ENCODE measurements at places on chromosomes 3 and 15.

DNA sequence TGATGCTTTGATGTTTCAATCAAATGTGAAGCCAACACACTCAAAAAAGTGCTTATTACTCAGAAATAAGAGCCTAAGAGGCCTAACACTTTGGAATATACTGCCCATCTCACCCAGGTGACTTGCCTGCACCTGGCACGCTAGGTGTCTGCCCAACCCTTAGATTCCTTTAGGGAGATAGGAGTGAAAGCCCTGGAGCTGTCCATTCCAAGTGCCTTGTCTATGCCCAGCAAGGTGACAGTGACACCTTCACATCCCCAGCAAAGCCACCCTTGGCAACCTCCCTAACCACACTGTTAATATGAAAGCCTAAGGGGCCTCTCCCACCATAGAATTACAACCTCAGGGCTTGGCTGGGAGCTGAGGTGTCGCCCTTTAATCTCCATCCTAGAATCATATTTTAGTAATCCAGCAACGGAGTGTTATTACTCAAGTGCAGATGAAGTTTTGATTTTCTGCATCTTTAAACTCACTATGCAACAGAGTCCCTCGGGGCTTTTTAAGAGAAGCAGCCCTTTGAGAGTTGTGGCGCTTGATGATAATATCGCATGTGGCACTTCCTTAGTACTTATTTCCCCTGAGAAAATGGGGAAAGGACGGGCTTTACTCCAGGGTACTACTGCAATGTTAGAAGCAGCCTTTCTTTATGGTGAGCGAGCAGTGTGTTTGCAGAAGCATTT is 24.8 kb downstream of the ATP10A start:
- no peak for DNase-seq

DNA sequence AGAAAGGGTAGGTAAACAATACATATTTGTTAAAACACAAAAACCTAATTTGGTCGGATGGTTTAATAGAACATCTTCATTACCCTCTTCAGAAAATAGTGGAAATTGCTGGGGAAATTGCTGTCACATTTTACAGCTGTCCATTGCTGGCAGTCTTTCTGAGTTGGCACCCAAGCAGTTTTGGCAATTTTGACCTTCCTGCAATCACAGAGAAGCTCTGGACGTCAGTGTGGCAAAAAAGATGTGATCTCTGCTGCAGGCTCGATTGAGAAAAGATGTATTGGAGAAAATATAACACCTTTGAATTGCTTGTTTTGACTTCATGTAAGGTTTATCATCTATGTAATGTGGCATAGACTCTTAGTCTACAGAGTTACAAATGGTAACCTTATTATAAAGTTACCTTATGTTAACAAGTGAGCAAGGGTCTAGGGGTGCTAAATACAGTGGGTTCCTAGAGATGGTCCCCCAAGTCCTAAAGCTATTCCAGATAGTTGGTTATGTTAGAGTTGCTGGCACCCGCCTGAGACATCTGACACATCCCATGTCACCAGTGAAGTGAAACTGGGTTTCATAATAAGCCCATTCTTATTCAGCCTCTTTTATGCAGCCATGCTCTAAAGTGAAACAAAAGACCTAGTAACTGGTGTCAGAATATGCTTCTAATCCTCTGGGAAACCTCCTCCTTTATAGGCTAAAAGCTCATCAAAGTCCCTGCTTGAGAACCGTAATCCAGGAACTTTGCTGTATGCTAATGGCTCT is 14.0 kb downstream of the UBE2E1 start:
- DNase-seq, result no peak

DNA sequence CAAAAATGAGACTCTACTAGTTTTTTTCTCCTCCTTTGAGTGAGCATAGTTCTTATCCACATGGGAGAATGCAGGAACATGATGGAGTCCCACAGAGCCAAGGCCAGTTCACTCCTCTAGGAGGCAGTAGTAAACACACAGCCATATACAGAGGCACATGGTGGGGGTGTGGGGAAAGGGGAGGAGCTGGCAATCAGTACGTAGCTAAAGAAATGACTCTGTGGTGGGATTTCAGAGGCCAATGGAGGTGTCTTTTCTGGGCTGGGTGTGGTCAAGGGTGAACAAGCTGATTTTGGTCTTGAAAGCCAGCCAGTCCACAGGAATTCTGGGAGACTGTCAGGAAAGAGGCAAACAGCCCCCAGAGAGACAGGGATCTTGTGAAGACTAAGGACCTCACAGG is 6.6 kb upstream of the RAB11A start:
- DNase-seq, result peak; percentile 36

GRCh38 chr3:158790901-158791589 is 10.8 kb upstream of the MFSD1 start:
- DNase-seq, result no peak

DNA sequence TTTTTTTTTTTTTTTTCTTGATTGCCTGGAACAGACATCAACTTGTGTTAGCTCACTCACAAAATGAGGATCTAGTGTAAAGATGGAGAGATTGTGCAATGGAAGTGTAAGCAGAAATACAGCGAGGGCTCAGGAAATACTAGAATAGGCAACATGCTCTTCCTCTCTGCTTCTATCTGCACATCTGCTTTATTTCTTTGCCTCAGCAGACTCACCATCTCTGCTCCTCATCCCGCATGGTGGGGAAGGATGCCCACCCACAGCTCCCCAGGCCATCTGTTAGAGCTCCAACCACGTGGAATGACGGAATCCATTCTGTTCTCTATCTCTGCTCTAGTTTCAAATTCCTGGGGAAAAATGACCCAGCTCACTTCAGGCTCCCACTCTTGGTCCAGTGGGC is 128.0 kb upstream of the ADAMTS9 start:
- no peak for DNase-seq

GRCh38 chr15:98976500-98976899 is 31.1 kb downstream of the PGPEP1L start:
- no peak for DNase-seq

DNA sequence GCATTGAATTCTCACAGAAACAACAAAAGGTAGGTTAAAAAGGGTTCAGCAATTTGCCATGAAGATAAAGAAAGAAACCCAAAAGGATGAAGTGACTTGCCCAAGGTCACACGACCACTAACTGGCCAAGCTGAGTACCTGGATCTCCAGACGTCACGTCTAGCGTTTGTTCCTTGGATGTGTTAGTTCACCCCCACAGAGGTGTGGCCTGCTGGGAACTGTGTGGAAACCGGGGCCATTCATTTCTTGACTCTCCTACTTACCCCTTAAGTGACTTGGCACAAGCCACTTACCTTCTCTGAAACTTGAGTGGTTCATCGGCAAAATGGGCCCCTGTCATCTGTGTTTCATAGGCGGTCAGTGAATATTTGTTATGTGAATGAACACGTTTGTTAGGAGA is 244.3 kb upstream of the SLCO3A1 start:
- DNase-seq, result no peak

- DNase-seq, result no peak
Measured at GRCh38 chr15:81901319-81901718, 144.5 kb downstream of the MEX3B start.

GRCh38 chr3:119796785-119797184 is 14.9 kb downstream of the NR1I2 start:
- no peak for DNase-seq

DNA sequence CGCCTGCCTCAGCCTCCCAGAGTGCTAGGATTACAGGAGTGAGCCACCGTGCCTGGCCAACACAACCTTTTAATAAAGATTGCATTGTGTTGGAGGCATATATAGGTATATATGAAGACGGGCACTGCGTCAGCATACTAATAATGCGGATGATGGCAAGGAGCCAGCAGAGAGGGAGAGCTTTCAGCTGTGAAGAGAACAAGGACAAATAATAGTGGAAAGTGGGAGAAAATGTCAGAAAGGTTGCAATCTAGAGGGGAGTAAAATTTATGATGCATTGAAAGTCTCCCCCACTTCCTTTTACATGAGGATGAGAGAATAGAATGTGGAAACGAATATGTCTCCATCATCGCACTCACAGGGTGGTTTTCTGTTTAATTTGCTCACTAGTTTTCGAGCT is 170.5 kb upstream of the TBL1XR1 start:
- no peak for DNase-seq

GRCh38 chr15:91135201-91136130 is 35.4 kb downstream of the SV2B start:
- DNase-seq, result no peak

DNA sequence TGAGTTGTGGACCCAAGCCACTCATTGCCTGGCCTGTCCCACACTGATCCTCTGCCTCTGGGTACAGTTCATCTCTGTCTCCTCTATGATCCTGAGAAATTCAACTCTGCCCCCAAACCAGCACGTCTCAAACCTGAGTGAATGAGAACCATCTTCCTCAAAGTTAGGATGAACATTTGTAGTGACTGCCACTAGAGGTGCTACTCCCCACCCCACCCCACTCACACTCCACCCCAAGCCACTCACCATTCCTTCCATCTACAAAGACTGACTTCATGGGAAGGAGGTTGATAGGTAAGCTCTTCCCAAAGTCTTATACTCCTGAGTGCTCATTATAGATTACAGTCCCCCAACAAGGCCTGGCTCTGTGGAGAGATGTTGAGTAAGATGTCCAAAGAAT is 43.8 kb downstream of the NEK10 start:
- no peak for DNase-seq

DNA sequence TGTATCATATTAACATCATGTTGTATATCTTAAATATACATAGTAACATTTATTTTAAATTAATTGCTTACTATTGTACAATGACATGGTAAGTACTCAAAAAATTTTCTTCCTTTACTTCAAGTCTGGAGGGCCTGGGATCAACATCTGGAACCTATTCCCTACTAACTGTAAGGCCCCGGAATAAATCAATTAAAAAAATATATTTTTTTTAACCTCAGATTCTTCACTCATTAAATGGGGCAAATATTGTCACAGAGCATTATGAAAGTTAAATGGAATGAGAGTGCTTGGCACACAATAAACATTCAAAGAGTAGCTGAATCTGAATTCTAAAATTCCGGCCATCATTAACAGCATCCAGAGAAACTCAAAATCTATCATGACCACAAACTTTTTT is 16.5 kb downstream of the GSK3B start:
- no peak for DNase-seq

GRCh38 chr3:57538465-57538864 is 5.7 kb downstream of the DNAH12 start:
- no peak for DNase-seq

DNA sequence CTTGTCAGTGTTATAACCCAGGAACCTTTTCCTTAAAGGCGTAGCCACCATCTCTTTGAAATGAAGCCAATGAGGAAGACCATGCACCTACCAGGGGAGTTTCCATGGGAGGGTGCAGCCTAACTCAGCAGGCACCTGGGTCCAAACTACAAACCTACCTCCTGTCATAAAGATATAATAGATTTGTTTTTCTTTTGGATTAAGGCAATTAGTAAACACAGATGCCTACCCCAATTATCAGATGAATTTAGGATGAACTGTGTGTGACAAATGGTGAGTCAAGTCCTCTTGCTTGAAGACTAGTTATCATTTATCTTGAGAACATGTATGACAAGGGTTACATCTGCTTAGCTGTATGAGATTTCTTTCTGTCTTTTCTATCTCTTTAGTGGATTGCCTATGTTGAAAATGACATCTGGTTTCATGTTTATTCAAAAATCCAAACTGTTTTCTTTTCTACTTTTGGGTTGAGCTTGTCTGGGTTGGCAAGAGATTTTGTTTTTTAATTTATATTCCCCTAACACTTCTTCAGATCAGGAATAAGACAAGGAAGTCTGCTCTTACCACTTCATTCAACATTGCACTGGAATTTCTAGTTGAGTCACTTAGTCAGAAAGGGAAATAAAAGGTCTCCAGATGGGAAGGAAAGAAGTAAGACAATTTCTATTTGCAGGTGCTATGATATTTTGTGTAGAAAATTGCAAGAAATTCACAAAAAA is 149.9 kb downstream of the NEK10 start:
- DNase-seq, result no peak

GRCh38 chr3:108495717-108496116 is 14.7 kb downstream of the MYH15 start:
- no peak for DNase-seq

GRCh38 chr15:60648928-60649679 is 170.2 kb upstream of the ICE2 start:
- no peak for DNase-seq

DNA sequence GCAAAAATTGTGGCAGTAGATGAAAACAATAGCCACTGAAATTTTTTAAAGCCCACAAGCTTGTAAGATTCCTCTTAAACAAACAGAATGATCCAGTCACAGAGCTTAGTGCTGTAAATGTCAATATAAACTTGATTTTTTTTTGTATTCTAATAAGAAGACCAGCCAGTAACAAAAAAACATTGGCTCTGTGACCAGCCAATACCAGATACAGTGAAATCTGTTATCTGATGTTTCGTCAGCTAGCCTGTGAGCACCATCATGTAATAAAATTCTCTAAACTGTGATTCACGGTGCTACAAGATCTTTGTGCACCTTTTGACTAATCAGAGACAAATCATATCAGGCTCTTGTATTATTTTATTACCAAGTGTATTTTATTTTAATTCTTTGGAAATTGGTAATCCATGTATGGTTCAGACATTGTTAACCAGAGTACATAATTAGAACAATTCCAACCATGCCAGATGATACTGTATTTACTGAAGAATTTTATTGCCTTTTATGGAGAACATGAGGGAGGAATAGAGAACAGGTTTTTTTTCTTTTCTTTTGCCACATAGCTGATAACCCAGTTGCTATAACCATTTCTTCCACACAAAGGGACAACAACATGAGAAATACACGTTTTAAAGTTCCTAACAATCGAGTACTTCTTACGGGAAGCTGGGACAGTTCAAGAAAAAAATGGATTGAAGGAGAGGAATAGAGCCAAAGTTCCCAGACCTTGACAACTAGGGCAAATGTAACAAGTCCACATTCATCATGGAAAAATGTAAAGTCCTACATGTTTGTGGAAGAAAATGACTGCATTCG is 71.9 kb downstream of the FILIP1L start:
- DNase-seq, result no peak

DNA sequence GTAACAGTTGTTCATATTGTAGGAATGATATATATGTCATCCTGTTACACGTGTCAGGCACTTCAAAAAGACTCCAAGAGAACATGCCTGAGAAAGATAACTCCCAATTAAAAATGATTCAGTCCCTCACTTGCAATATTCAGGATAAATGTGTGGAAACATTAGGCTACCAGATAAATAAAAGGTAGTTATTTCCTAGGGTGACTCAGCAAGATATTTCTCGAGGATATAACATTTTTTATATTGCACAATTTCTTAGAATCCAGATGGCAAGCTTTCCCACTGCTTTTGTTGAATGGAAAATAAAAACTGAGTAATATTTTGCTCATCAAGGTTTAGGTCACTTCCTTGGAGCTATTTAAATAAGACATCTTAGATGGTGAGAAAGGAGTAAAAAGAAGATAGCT is 181.4 kb downstream of the GAP43 start:
- DNase-seq, result no peak

- DNase-seq, result no peak
Measured at GRCh38 chr3:78906245-78906644, 861.6 kb downstream of the ROBO1 start.

Data from stimulated activated CD4-positive, alpha-beta T cell treated with anti-CD3 and anti-CD28 coated beads, Interleukin-12 subunit alpha, Interleukin-12 subunit beta, amount 100 ng/mL, for 4 hours (primary cell).